ENCODE measurements at places on chromosomes 1 and 21.

DNA sequence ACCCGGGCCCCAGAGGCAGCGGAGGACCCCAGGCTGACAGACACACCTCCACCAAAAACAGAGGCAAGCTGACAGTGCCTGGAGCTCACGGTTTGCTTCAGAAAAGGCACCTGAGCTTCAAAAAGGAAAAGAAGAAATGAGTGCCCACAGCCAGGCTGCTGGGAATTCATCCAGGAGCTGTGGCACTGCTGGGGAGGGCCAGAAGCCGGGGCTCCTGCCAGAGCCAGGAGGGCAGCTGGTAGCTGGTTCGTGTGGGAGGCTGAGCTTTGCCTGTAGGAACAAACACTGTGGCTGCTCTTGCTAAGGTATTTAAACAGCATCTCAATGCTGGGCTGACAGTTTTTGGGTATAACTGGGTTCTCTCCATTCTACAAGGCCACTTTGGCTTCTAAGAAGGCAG lies 19.5 kb downstream of the KCNJ6 start:
- no peak for DNase-seq

DNA sequence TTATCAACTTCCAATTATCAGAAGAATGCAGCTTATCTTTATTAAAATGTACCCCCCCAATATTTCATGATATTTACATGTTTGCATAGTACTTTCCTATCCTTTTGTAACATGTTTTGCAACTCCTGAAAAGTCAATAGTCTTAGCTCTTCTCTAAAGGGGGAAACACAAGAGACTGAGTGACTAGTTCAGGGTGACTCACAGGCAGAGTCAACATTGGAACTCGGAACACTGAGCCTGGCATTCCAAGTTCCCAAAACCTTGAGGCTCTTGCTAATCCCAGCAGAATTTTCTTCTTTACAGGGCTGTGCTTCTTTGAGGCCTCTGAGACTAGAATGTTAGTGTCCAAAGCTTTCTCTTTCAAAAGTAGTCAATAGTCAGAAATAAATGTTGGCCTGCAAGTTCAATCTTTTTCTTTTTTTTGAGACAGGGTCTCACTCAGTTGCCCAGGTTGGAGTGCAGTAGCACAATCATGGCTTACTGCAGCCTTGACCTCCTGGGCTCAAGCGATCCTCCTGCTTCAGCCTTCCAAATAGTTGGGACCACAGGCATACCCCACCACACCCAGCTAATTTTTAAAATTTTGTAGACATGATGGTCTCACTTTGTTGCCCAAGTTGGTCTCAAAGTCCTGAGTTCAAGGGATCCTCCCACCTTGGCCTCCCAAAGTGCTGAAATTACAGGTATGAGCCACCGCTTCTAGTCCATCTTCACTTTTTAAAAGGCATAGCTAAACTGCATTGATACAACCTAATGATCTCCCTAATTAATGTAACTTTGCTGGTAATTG lies 37.5 kb downstream of the ZNF281 start:
- no peak for DNase-seq

GRCh38 chr1:216892581-216893160 lies 169.4 kb upstream of the ESRRG start:
- no peak for DNase-seq

- DNase-seq, result no peak
Measured at GRCh38 chr21:41290106-41290799, 26.3 kb upstream of the FAM3B start.

DNA sequence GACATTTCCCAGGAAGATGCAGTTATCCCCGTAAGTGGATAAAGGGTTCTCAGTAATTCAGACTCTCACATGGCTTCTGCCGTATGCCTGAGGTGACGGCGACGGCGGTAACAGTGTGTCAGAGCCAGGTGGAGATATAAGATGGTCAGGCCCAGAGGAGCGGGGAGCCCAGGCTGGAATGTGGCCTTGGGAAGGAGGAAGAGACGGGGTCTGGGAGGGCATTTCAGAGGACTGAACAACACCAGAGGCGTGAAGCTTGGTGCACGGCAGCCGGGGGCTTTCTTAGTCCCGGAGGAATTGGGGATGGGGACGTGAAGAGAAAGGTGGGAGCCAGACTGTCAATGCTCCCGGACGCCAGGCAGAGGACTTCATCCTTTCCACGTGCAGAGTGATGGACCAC lies 1.0 kb downstream of the RER1 start:
- DNase-seq, result no peak

GRCh38 chr1:7516341-7516740 lies 254.8 kb upstream of the VAMP3 start:
- DNase-seq, result no peak

- no peak for DNase-seq
Measured at GRCh38 chr1:181987334-181987895, 74.1 kb downstream of the ZNF648 start.

DNA sequence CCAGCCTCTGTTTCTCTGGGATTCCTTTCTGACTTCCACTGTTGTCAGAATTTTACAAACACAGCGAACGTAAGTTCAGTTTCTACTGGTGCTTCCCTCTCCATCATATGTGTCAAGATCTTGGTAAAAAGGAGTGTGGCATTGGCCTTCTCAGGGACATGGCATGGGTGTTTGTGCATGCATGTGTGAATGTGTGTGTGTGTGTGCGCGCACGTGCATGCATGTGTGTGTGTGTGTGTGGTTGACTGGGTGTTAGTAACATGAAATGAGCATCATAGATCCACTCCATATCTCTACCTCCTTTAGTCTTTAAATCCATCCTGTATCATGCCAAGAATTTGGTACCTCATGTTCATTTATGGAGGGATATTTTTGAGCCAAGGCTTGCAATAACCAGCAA lies 411.3 kb downstream of the NPHP4 start:
- DNase-seq, result no peak

DNA sequence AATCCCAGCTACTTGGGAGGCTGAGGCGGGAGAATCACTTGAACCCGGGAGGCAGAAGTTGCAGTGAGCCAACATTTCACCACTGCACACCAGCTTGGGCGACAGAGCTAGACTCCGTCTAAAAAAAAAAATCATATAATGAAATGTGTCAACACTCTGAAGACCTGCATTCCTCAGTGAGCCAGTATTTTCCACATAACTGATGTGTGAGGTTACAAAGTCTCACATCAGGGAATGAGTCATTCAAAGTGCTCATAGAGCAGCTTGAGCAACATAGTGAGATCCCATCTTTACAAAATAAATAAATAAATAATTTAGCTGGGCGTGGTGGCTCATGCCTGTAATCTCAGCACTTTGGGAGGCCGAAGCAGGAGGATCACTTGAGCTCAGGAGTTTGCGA lies 65.5 kb downstream of the CASZ1 start:
- no peak for DNase-seq

- DNase-seq, result no peak
Measured at GRCh38 chr1:191969290-191969689, 189.0 kb upstream of the RGS18 start.

DNA sequence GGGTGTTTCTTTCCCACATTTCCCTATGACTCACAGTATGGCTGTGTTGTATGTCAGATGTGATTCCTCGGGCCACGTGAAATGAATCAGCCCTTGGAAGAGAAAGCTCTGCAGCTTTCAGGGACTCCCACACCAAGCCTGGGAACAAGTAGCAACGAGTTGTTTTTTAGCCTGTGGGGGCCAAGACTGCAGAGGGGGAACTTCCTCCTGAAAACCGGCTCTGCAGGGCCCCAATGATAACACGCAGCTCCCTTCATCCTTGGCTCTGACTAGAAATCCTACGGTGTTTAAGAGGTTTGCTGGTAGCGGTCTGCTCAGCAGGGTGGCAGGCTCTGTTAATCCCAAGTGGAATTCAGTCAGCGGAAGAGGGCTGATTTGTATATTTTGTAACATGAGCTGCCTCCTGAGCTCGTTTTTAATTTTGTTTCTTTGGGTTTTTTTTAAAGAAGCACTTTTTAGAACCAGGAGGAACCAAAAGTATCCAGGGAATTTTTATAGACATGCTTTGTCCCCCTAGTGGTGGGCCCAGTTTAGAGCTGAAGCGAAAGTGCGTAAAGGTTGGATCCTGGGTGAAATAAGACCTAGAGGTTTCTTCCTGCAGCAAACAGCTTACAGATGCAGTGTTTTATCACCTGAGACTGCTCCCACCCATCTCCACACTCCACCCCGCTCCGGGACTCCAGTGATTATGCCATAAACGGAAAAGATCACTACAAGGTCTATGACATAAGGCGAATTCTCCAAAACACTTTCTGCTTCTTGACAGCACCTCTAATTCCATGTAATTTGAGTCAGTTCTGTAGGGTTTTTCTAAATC lies 48.8 kb downstream of the LAMC2 start:
- DNase-seq, result no peak

- no peak for DNase-seq
Measured at GRCh38 chr1:12593621-12594066, 24.4 kb downstream of the DHRS3 start.

DNA sequence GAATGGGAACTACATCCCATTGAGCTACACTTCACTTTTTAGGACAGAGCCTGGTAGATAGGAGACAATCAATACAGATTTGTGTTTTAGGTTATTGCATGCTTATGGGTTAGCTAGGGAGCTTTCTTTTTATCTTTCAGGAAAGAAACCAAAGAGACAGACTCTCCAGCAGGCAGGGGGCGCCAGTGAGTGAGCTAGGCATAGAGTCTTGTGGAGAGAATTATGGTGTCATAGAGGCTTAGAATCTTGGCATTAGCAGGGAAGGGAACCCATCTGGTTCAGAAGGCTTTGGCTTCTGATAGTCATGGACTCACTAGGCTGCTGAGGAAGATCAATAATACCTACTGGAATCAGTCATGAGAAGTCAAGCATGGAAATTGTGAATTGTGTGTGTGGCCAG lies at the start of gene SMCP:
Gene SMCP (plus strand): TSS at position 281 of the 400 bp plus-strand sequence. CDS start 6,101 bp downstream, outside the sequence.
- no peak for DNase-seq

DNA sequence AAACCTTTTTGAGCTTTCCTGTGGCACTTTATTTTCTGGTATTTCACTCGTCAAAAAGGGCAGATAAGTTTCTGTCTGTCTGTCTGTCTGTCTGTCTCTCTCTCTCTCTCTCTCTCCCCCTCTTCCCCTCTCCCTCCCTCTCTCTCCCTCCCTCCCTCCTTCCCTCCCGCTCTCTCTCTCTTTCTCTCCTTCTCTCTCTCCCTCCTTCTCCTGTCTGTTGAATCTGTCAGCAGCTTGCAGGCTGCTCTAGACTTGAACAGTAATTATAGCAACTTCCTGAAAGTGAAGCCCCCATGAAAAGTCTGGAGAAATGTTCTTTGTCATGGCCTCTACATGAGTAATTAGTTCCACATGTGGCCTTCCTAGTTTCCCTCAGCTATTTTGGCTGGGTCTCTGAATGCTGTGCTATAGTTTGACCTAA lies 275.2 kb upstream of the C1orf105 start:
- DNase-seq, result no peak

DNA sequence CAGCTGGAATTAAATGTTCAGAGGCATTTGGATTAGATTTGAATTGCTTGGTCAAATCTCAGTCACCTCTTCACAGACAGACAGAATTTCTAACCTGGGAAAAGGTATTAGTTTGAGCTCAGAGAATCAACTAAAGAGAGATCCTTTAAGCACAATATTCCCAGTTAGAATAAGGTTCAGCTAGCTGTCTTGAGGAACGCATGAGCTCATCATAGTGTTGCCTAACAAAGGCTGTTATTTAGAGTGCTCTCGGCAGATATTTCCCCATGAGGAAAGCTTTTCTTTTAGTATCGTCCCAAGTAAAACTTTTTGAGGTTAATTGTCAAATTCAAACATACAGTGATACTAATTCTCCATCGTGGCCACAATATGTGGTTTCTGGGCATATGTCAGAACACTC lies 269.9 kb downstream of the HLX start:
- no peak for DNase-seq

GRCh38 chr1:84598418-84598817 lies 24.2 kb upstream of the CTBS start:
- no peak for DNase-seq

DNA sequence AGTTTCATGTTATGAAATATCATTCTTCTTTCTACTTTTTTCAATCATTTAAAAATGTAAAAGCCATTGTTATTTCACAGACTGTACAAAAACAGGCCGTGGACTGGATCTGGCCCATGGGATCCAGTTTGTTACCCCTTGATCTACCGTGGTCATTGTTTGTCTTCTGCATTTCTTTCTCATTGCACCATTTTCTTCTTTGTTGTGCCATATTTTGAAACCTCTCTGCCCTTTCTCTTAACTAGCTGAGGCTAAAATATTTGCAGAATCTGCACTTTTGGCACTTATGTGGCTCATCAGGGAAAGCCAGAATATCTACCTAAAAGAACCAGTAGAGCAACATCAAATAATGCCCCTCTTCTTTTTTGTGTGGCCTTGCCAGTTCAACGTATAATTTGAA lies 50.5 kb downstream of the DNAJC6 start:
- no peak for DNase-seq

GRCh38 chr1:219931033-219931432 lies 2.7 kb upstream of the SLC30A10 start:
- no peak for DNase-seq

DNA sequence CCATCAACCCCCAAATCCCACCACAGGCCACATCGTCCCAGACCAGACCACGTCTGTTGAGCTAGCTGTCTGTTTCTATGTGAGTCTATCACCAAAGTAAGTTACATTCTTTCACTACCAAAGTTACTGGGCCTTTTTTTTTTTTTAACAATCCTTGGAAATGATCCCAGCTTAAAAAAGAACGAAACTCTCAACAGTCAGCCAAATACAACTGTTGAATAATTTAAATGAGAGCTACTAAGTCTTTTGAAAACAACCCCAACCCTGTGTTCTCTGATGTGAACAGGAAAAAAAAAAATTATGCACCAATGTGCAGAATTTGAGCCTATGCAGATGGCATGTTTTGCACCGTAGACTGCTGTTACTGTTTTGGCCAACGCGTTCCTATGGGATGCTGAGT lies 134.0 kb upstream of the ETS2 start:
- DNase-seq, result no peak

- no peak for DNase-seq
Measured at GRCh38 chr1:17027403-17027802, 15.7 kb upstream of the ATP13A2 start.

DNA sequence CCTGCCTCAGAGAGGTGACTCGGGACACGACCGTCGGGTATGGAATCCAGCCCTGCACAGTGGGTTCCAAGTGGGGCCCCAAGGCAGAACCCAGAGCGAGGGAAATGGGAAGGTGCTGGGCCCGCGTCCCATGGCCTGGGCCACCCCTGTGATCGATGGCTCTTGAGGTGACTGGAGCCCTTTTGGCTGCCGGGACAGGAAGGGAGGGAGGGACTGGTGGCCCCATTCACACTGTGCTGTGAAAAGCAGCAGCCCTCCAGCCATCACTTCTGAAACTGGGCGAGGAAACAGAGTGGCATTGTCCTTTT lies 110.4 kb upstream of the IFFO2 start:
- no peak for DNase-seq

DNA sequence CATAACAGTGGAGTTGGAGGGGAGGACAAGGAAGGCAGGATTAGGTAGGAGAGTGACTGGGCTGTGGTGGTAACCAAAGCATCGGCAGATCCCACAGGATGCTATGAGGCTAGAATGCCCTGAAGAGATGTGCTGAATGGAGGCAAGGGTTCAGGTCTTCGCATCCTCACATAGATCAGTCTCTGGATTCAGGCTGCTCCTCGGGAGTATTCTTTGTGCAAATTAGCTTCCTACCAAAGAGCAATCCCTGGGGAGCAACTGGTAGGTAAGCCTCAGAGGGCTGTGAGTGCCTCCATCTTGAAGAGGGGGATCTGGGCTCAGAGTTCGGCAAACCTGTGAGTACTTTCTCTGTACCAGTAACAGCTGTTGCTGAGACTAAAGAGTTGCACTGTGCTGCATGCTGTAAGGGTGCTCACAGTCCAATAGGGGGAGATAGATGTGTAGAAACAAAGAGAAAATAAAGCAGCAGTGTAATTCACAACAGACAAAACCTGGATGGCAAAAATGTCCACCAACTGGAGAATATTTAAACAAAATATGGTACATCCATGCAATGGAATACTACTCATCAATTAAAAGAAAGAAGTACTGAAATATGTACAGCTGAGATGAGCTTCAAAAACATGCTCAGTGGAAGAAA lies 322.4 kb upstream of the DEPDC1 start:
- no peak for DNase-seq
